ENCODE measurements at places on chromosomes 11 and 22.

DNA sequence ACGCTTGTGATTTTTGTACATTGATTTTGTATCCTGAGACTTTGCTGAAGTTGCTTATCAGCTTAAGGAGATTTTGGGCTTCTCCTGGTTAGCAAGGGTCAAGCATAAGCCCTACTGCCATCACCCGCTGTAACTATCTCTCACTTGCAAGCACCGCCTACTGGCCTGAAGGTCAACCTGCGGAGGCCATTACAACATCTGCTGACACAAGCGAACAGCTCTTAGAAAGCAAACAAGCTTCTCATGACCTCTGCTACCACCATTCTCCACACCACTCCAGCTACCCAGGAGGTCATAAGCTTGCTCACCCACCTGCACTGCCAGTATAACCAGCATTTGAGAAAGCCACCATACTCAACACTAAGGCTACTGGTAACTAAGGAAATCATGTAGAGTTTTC is 288.4 kb upstream of the KIRREL3 start:
- DNase-seq, result no peak

- DNase-seq, result no peak
Observed at GRCh38 chr11:92129811-92130210, 94.8 kb upstream of the FAT3 start.

- no peak for DNase-seq
Observed at GRCh38 chr22:50086526-50086925, 1.3 kb upstream of the MLC1 start.

- no peak for DNase-seq
Observed at GRCh38 chr11:64226507-64227051, 505 bp downstream of the NUDT22 start.

DNA sequence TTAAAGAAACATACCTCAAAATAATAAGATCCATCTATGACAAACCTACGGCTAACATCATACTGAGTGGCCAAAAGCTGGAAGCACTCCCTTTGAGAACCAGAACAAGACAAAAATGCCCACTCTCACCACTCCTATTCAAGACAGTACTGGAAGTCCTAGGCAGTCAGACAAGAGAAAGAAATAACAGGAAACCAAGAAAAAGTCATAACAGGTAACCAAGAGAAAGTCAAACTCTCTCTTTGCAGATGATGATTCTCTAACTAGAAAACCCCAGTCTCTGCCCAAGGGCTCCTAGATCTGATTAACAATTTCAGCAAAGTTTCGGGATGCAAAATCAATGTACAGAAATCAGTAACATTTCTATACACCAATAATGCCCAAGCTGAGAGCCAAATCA is 35.6 kb downstream of the TMEM123 start:
- no peak for DNase-seq
